Lung (tissue), 17 donors: ENCODE measurements at places on chromosomes 2 and 18. TPM values are rescaled to one million over a fixed set of nuclear protein-coding genes. Genes with fewer than 3 reads are reported as not detected.

GRCh38 chr18:22912835-22913234 lies 20.3 kb upstream of the RBBP8 start:
- no peak for DNase-seq

- no peak for DNase-seq
These were observed 36.6 kb downstream of the MYOM1 start for GRCh38 chr18:3183103-3183717.

DNA sequence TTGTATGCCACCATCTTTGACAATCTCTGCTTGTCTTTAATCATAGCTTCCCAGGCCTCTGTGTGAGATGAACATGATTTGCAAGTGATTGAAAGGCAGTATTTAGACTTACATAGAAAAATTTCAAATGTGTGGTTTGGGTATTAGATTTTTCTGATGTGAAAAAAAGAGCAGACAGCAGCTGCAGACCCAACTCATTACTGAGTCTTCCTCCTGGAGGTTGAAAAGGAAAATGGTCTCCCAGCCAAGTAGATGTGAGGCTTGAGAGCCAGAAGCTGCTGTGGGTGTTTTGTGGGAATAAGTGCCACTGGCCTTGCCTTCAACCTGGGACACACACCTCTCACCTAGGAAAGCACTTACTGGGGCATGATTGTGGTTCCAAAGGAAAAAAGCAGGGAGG lies 92.5 kb downstream of the KCTD18 start:
- DNase-seq: no peak

DNA sequence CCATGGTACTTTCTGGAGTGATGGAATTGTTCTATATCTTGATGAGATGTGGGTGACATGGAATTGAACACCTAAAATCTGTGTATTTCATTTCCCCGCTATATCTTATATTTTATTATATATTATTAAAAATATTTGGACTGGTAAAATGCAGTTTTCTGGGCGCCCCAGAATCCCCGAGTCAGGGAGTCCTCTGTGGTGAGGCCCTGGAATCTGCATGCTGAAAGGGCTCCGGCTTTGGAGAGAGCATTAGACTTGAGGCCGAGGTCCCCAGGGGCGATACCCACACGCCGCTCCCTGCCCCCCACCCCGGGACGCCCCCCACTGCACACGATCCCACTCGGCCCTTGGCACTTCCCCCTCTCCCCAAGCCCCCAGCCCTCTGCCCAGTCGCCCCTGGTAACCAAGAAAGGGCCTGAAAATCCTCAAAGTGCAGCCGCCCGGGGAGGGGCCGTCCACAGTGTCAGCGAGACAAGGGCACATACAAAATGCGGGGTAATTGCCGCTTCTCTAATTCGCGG lies 126.0 kb downstream of the ZFP36L2 start:
- DNase-seq: no peak

GRCh38 chr2:69308338-69308737 lies 78.7 kb downstream of the GFPT1 start:
- no peak for DNase-seq

GRCh38 chr2:184551626-184552025 lies 46.7 kb upstream of the ZNF804A start:
- DNase-seq: no peak

Gene EVX2
- polyA plus RNA-seq: not detected

Gene WNT6
- 0.16 TPM for polyA plus RNA-seq

Gene DOK6
- 0.61 TPM for polyA plus RNA-seq

Gene OR6B2
- polyA plus RNA-seq: not detected

Gene RAB1A
- polyA plus RNA-seq: 104 TPM

Gene TRIM54
- polyA plus RNA-seq: 0.10 TPM
